ENCODE measurements at places on chromosomes 12 and 14. TPM values are rescaled to one million over a fixed set of nuclear protein-coding genes. Genes with fewer than 3 reads are reported as not detected.

DNA sequence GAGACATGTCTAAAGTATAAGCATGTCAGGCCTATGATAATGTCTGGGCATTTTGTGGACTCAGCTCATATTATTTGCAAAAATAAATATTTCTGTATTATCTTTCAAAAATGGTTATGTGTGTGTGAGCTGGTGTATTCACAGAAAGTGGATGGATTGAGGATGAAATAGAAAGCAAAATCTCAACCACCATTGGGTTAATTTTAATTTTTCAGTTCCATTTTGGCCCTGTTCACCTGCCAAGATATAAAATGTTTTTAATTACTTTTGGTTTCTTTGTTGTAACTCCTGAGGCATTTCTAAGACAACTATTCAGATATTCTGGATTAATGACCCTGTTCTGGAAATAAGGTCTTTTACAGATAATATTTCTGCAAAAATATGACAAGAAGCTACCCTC, 232.7 kb upstream of the PPFIA2 start:
- DNase-seq, result no peak

The CACNA2D4 gene
- total RNA-seq, result not detected

DNA sequence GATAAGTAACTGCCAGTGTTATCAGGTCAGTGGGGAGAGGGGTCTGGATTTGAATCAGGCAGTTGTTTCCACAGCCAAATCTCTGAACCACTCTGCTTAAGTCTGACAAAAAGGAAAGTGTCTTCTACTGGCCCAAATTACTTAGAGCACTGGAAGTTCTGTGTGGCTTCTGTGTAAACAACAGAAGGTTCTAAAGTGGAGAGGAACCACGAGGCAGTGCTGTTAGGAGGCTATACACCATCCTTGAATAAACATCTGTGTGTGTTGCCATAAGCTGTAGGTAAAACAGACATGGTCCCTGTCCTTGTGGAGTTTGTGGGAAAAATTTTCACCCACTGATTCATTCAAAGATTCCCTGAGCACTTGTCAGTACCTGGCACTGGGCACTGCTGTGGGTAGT, 50.0 kb downstream of the GALNT4 start:
- DNase-seq, result peak; percentile 22

DNA sequence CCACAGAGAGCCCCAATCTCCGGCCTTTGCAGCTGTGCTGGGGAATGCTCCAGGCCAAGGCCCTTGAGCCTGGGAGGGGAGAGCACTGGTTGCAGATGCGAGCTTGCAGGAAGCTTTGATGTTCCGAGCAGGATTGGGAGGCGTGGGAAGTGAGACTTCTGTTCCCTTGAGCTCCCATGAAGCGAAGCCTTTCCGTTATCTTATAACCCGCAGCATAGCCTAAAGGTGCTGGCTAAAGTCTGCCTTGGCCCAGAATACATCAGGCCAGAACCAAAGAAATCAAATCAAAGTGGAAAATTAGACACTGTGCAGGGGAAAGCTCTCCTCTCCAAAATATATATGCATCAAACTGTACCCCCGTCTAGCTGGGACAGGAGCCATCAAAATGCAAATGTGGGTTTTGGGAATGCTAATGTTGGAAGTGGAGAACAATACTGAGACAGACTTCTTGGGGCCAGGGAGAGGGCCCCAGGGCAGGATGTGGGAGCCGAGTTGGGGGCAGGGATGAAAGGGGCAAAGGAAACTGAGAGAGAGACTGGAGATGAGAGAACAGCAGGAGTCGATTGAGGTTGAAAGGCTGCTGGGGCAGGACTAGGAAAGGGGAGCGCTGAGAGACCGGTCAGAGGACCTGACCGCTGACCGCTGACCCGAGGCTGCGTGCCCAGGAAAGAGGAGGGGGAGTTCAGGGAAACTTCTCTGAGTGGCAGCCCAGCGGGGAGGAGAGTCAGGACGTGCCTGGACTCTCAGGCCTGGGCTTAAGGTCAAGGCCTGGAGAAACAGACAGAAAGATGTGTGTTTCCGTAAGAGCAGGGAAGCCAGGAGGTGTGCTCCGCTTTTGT, 152.2 kb upstream of the PARP11 start:
- no peak for DNase-seq

The TCL1B gene
- total RNA-seq, result not detected

The TEX52 gene
- not detected for total RNA-seq

DNA sequence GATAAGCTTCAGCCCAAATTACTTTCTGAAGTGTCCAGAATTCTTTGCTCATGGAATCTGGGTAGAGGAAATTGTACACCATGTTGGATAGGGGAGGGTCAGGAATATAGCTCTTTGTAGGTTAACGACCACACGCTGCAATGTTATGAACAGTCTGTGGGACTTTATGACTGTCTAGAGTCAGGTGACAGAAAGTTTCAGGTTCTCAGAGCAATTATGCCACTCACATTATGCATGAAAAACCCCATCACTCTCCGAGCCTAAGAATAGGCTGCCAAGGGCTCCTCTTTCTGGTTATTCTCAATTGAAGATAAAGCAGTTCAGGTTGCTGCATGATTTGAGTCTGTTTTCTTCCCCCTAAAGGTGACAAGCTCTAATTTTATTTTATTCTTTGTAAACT, 430.9 kb downstream of the ATP23 start:
- DNase-seq, result no peak

GRCh38 chr14:68082698-68083291, 263.2 kb downstream of the RAD51B start:
- no peak for DNase-seq

DNA sequence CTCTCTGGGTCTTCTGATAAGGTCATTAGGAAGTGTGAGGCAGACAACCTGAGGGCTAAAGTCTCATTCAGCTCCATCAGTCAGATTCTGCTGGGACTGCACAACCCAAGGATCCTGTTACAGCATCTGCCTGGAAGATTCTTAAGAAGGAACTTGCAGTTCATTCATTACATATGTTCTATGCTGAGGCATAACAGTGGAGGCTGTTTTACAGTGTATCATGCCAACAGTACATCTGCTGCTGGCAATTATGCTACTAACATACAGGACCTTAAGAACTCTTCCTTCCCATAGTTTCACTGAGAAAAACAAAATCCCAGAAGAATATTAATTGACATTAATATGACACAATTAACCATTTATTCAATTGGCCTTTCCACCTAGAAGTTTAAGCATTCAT, 968.6 kb downstream of the DIO2 start:
- no peak for DNase-seq

GRCh38 chr12:67426067-67426466, 156.9 kb downstream of the CAND1 start:
- no peak for DNase-seq

The MDP1 gene
- total RNA-seq, result 6.5 TPM

DNA sequence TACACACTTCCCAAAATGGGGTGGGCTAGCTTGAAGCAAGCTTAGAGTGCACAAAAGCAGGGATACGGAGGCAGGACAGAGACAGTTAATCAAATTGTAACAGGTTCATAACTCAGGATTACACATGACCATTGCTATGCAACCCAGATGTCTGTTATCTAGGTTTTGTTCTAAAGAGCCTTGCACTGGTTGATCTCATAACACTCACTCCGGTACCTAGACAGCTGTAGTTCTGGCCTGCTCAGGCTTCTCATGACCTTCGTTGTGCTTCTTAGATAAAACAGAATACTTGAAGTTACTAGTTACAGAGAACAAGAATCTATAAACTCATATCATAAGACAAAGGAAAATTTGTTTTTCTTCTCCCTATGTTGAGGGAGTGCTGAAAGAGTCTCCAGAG, 983.4 kb downstream of the TMEM121 start:
- DNase-seq, result no peak

The HRK gene
- 0.83 TPM for total RNA-seq

The CNPY2 gene
- 114 TPM for total RNA-seq

The NTF3 gene
- not detected for total RNA-seq

The LAG3 gene
- 1.3 TPM for total RNA-seq

DNA sequence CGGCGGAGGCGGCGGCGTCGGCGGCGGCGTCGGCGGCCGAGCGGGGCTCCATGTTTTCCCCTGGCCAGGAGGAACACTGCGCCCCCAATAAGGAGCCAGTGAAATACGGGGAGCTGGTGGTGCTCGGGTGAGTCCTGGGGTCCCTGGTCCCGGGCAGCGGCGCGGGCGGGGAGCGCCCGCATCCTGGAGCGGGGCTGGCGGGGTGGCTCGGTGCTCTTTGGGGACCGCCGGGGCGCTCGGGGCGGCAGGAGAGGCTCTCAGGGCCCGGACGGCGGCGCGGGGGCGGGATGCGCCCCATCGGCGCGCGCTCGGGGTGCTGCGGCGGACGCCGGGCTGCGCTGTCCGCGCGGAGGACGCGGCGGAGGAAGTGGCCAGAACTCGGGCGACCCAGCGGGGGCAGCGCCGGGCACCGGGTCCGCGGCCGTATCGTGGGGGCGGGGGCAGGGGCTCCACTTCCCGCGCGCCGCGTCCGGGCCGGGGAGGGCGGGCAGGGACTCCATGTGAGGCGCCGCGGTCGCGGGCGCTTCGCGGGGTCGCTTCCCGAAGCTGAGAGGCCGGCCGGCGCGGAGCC, 485 bp downstream of the PELI2 start:
- DNase-seq, result no peak

DNA sequence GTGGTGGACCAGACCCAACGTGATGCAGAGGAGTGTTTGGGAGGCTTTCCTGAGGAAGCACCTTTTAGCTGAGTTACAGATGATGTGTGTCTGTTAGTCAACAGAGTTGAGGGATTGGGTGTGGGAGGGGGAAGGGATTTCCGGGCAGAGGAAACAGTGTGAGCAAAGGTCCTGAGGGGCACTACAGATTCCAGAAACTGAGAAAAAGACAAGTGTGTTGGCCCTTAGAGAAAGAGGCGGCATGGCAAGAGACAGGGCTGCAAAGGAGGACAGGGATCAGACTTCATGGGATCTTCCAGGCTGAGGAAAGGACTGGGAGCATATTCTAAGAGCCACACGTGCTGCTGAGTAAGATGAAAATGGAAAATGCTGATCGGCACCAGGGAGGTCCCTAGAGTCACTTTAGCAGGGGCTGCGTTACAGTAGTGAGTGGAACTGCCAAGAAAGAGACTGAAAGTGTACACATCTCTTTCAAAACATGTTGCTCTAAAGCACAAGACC, 9.4 kb upstream of the RPS6KL1 start:
- DNase-seq, result no peak

- DNase-seq, result no peak
Observed at GRCh38 chr12:74776378-74776777, 238.7 kb downstream of the ATXN7L3B start.

The LTB4R gene
- total RNA-seq, result 19.6 TPM

GRCh38 chr14:89640141-89640540, 223.1 kb upstream of the FOXN3 start:
- DNase-seq, result no peak

DNA sequence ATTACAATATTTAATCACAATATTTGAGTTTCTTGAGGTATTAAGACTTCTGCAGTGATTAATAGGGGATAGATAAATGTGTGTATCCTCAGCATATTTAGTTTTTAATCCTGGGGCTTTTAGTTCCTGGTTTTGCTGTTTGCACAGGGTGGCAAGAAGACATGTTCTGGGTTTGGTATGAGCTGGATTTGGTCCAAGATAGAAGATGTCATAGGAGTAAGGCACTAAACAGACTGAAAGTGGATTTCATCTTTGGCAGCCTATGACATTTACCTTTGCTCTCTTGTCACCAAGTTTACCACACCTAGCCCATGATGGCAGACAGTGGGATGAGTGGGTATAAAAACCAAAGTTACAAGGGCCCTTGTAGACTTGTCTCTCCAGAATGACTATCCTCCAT, 168.2 kb downstream of the LRRK2 start:
- DNase-seq, result no peak

GRCh38 chr14:87810711-87811110, 182.3 kb downstream of the GALC start:
- no peak for DNase-seq

- DNase-seq, result no peak
Observed at GRCh38 chr14:76313852-76314251, 62.1 kb upstream of the ESRRB start.

The NANOG gene
- not detected for total RNA-seq

The SLCO1A2 gene
- not detected for total RNA-seq

DNA sequence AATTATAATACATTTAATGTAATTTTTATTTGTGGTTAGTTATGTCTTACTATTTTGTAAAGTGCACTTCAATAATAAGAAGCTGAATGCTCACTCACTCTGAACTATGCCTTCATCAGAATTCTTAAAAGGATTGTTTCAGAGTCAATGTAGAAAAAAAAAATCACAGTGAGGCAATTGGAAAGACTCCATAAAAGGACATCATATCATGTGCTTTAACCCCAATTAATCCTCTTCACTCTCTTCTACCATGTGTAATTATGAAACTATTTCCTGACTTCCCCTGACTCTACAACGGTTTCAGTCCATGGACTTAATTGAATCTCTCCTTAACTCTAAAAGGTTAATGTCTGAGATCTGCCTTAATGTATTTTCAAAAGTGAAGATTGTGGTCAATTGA, 250.4 kb upstream of the ALG10 start:
- DNase-seq, result peak; percentile 7

The TAS2R8 gene
- 0.50 TPM for total RNA-seq

GRCh38 chr12:89525305-89525823, 483 bp downstream of the POC1B start:
- peak; percentile 59 for DNase-seq

GRCh38 chr14:29814156-29815015, 113.3 kb downstream of the PRKD1 start:
- DNase-seq, result no peak

The LRTM2 gene
- not detected for total RNA-seq

DNA sequence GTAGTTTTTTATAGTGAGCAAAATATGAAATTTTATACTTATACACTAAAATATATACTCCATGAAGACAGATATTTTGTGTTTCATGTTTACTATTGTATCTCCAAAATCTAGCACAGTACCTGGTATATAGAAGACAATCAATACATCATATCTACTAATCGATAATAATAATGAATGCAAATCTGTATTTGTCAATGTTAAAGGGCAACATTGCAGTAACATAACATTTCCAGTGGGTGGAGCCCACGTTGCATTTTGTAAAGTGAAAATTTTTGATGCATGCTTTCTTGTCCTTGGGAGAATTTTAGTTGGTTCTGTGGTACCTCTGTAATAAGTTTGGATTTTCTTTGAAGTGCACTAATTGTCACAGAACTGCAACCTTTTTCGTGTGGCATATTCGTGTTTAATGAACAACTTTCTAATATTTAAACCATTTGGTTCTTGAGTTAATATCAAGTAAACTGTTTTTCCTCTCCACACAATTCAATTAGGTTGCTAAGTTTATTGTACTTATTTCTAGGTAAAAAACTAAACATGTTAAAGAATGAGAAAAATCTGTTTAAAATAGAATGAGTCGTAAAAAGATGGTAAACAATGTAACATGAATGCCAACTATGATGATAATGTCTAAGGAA, 47.4 kb downstream of the AVPR1A start:
- DNase-seq, result peak; percentile 3
